ENCODE measurements at places on chromosomes 7 and 10. TPM values are rescaled to one million over a fixed set of nuclear protein-coding genes. Genes with fewer than 3 reads are reported as not detected.

MYL7 gene
- total RNA-seq, result 2,493 TPM

PKD2L1 gene
- total RNA-seq, result not detected

TMEM176A gene
- total RNA-seq, result 26.1 TPM

CRPPA gene
- total RNA-seq, result 7.3 TPM

VIPR2 gene
- 23.2 TPM for total RNA-seq

AQP1 gene
- total RNA-seq, result 155 TPM

SLC39A12 gene
- total RNA-seq, result not detected

GRCh38 chr7:158463317-158463716, 124.3 kb downstream of the PTPRN2 start:
- no peak for DNase-seq

DNA sequence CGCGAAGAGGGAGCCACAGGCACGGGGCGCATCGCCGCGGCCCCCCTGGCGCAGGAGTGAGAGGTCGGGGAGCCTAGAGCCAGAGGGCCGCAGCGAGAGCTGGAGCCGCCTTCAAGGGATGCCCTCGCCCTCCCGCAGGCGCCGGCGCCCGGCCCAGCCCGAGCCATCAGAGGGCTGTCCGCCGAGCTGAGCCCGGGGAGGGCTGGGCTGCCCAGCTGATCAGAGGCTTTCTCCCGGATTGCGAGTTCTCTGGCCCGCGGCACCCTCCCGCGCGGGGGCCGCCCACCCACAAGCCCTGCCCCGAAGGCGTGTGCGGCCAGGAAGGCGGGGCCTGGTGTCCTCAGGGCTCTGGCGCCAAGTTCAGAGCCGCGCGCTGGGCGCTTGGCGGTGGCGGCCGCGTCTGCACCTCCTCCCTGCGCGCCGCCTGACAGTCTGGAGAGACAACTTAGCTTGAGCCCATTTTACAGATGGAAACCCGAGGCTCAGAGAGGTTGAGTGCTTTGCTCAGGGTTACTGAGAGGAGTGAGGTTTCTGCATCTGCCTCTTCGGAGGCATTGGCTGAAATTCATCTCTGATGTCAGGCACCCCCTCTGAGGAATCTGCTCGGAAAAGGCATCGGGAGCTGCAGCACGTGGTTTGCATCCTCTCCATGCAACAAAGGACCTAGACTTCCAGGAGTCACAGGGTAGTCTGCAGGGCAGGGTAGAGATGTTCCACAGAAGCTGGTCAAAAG, 3.8 kb upstream of the ANTXRL start:
- peak; percentile 89 for DNase-seq

DNA sequence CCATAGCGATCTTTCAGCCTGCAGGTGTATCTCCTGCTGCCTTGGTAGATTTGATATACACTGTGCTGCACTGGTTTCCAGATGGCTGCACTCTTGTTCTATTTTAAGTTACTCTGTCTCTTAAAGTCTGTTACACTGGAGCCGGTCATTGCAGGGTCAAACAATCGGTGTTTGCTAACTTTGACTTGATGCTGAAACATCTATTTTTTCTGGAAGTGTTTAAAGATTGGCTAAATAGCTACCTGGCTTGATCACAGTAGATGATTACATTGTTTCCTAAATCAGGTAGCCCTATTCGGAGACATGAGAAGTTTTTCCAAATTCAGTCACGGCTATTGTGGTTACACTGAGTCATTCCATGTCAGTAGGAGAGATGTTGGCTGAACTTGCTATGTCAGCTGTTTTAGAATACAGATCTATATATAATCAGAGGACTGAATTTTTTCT, 574.8 kb downstream of the ETV1 start:
- DNase-seq, result no peak

DNA sequence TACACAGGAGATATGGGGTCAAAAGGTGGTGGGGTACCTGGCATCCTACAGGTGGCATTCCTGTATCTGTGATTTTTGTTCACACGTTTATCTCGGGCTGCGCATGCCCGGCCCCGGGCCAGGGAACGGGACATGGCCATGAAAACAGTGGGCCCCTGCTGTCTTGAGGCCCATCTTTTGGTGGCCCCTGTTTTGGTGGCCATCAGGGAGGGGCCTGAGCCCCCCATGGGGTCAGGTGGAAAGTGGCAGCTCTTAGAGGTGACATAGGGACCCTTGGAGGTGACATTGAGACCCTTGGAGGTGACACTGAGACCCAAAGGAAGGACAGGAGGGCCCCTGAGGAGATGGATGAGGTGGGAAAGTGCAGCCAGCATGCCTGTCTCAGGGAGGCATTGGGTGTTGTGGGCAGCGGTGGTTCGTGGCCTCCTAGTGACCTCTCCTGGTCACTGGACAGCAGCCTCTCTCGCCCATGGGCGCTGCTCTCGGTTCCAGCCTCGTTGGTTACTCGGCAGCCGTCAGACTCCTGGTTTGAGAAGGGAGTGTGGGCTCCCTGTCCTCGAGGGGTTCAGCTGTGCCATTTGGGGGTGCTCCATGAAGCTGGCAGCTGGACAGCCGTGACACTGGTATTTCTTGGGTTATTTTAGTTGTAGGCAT, 39.9 kb downstream of the INPP5A start:
- no peak for DNase-seq

DNA sequence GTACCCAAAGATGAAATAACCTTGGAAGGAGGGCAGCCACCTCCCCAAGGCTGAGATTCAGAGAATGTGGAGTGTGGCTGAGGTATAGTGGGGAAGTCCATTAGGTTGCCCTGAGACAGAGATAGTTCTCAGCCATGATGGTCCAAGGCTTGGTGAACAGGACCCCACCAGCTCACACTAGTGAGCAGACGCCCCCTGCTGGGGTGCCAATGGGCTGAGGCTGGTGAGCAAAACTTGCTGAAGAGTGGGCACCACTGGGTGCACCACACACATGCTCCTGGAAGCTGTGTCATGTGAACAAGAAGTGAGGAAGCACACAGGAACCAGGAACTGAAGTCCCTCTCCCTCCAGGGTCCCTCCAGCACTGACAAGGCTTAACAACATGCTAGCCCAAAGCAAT, 8.9 kb downstream of the FBXL13 start:
- peak; percentile 76 for DNase-seq

DNA sequence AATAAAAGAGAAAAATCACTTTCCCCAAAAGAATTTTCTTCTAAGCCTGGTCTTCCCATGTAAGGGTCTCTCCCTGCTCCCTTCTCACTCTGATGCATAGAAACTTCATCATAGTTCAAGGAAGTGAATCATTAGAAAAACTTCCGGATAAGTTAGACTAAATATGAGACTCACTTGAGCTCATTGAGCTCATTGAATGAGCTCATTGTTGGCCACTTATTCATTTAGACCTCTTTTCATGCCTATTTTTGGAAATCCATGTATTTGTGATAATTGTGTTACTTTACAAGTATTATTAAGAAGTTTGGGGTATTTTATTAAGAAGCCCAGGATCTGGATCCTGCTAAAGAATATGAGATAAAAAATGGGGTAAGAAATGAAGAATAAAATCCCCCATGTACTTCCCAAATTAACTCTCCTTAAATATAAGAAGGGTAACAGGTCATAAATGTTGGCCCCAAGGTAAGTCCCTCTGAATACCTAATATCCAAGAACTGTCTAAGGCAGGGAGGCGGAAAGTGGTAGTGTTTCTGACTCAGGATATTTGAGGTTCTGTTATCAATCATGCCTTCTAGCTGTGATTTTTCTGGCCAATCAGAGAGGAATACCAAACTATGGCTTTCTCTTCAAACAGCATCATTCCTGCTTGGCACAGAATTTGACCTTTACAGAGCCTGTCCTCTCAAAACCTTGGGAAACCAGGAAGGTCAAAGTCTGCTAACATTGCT, 236.5 kb upstream of the PTN start:
- no peak for DNase-seq

- DNase-seq, result no peak
Observed at GRCh38 chr10:94092848-94093247, 99.1 kb downstream of the PLCE1 start.

DNA sequence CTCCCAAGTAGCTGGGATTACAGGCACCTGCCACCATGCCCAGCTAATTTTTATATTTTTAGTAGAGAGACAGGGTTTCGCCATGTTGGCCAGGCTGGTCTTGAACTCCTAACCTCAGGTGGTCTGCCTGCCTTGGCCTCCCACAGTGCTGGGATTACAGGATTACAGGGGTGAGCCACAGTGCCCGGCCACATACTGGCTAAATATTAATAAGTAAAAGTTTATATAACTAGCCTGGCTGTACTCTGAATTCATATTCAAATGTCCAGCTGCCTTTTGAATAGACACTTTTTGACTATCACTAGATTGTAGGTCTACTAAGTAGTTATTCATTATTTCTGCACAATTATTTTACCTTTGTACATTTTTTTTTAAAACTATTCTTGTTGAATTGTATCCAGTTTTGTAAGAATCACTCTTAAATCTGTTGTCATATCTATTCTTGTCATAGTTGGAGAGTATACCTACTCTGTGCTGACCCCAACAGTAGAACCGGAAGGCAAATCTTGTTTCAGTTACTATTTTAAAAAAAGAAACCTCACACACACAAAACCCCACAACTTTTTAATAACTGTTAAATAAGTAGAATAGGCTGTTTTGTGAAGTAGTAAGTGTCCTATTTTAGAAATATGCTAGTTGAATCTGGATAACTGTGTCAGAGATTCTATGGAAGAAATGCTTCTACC, 29.6 kb downstream of the MINPP1 start:
- DNase-seq, result no peak

GRCh38 chr10:43310872-43311271, 44.0 kb upstream of the RASGEF1A start:
- no peak for DNase-seq

GRCh38 chr7:148045521-148045920, 545.0 kb upstream of the C7orf33 start:
- DNase-seq, result no peak

DNA sequence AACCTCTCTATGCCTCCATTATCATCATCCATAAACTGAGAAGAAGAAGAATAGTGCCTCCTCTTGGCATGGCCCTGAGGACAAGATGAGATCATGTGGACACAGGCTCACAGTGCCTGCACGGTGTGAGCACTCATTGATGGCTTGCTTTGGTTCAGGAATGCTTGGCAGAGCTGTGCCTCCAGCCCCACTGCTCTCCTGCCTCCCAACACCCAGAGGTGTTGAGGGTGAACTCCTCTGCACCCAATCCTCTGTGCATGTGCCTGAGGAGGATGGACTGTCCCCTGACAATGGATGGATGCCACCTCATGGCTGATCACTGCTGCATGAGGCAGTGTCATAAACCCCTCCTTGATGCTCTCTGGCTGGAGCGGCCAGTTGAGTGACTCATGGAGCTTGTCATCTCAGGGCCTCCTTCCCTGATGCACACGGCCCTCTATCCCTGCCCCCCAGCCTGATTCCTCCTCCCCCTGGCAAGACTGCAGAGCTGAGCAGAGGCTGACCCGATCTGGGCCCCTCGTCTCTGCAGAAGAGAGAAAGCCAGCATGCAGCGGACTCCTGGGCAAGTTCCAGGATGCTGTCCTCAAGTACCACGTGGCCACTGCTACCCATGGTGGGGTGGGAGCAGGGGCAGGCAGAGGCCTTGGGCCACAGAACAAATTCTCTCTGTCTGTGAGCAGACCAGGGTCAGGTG, 136.3 kb downstream of the KCNMA1 start:
- peak; percentile 63 for DNase-seq

DNA sequence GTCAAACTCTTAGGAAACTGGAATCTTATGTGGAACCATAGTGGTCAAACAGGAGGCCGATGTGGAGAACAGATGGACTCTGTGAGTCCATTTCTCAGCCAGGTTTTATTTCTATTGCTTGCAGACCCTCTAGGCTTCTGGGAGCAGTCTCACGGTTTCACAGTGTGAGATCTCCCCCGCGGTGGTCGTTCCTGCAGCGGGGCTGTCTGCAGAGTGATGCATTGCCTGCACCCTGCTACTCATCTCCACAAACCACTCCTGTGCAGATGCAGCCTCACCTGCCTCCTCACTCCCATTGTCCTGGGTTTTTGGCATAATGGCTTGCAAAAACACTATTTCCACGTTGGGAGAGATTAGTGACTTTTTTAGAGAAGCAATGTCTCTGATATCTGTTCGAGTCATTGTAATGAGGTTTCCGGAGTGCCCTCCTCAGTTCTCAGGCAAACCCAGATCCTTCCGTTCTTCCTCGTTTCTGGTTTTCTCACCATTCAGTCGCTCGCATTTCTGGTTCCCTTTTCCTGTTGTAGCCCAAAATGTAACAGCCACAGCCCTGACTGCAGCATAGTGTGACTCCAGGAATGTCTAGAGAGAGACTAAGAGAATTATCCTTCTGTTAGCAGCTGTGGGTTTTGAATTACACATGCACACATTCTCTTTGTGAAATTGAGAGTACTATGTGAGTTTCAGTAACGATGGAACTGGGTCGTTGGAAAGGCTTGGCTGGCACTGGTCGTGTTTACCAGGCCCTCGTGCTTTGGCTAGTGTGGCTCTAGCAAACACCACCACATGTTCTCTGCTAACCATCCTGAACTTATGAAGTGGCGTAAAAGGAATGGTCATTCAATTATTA, 30.2 kb downstream of the ACADSB start:
- DNase-seq, result no peak

DNA sequence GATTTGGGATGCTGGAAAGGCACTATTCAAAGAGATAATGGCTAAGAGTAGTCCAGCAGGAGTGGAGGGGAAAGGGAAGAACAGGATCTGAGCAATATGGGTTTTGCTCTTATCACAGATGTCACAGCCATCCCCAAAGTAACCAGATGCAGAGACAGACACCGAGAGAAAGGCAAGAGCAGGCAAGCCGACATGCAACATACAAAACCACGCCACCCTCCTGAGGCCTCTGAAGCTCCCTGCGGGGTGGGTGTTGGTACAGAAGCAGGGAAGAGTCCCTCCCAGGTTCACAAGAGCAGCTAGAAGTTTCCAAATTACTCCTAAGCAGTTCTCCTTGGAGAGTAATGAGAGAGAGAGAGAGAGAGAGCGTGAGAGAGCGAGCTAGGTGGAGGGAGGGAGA, 10.8 kb upstream of the C10orf53 start:
- no peak for DNase-seq

DNA sequence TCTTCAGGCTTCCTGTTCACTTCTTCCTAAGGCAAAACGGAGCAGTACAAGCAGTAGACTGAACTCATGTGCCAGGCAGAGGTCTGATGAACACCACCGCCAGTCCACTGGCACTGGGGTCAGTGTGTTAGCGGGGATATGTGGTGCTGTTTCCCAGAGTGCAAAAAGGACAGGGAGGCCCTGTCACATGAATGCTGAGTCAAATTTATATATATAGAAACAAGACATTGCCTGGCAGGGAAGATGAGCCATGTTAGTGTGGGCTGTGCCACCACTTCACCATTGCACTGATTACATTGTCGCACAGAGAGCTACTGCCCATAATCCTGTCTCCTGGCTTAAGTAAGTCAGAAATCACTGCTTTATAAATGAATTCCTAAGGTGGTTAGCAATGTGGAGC, 122.2 kb upstream of the AMPH start:
- no peak for DNase-seq

DNA sequence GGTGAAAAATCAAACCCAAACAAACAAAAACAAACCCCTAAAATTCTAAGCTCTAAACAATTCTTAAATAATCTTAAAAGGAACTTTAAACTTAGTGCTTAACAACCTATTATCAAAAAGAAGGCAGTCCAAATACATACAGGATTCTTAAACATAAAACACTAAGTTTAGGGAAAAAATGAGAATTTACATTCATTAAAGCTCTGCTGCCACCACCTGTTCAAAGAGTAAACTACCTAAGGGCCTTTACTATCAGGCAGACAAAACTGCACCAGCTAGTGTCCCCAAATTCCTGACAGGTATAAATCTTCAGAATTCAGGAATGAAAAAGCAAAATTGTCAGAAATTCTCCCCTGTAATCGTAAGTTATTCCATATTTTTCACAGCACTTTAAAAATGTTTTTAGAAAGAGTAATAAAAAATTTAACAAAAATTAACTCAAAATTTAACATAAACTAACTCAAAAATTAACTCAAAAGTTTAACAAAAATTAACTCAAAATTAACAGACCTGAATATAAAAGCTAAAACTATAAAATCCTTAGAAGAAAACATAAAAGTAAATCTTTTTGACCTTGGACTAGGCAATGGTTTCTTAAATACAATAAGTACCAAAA, 55.1 kb downstream of the PDZD8 start:
- DNase-seq, result no peak
